Activated naive CD4-positive, alpha-beta T cell treated with anti-CD3 and anti-CD28 coated beads, Interleukin-2, amount 10 ng/mL, durations not matched to agents 5 hours and 36 hours (primary cell): ENCODE measurements at places on chromosomes 4 and X. TPM values are rescaled to one million over a fixed set of nuclear protein-coding genes. Genes with fewer than 3 reads are reported as not detected.

SHROOM2 gene
- total RNA-seq = not detected

C1QTNF7 gene
- total RNA-seq = not detected

UNC5C gene
- not detected for total RNA-seq

HNRNPH2 gene
- total RNA-seq = 46.4 TPM

TIGD4 gene
- 0.14 TPM for total RNA-seq

CYP2U1 gene
- total RNA-seq = 3.4 TPM

ARL9 gene
- 0.20 TPM for total RNA-seq

ARHGAP10 gene
- 8.2 TPM for total RNA-seq

ASB11 gene
- not detected for total RNA-seq

DSPP gene
- total RNA-seq = not detected

RRH gene
- total RNA-seq = 0.18 TPM

PAGE2 gene
- total RNA-seq = not detected

MAGEA11 gene
- not detected for total RNA-seq

TEX13D gene
- not detected for total RNA-seq

COX7B2 gene
- total RNA-seq = not detected

NEUROG2 gene
- total RNA-seq = not detected
